ENCODE measurements at places on chromosomes 16 and 17.
A peak's percentile ranks its signal among the peaks of the same experiment; 100 is the strongest.

DNA sequence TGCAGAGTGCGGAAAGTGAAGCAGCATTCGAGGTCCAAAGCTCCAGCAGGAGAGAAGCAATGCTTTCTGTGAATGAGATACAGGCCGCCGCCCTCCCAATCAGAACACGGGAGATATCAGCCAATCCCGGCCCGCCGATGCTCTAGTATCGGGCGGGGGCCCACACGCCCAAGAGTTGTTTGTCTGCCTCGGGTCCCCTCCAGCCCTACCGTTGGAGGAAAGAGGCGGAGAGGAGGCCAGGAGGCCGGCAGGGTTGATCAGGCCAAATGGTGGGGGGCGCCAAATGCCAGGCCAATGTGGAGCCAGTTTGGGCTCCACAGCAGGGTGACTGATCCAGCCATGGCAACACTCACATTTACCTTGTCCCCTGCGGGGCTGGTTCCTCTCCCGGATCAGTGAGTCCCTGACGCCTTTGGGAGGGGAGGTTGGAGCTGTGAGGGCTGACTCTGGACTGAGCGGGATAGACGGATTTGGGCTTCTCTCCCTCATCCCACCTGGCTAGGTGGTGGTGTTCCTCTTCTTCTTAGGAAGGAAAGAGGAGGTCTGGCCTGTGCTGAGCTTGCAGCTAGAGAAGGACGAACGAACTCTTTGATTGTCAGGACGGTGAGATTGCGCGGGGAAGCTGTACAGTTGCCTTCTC lies 10.4 kb upstream of the CUEDC1 start:
- H3K27ac ChIP-seq: no peak overlapping the region
- no peak overlapping the region for H3K4me3 ChIP-seq
- H3K36me3 ChIP-seq: no peaks in the 10 kb centered on the region

DNA sequence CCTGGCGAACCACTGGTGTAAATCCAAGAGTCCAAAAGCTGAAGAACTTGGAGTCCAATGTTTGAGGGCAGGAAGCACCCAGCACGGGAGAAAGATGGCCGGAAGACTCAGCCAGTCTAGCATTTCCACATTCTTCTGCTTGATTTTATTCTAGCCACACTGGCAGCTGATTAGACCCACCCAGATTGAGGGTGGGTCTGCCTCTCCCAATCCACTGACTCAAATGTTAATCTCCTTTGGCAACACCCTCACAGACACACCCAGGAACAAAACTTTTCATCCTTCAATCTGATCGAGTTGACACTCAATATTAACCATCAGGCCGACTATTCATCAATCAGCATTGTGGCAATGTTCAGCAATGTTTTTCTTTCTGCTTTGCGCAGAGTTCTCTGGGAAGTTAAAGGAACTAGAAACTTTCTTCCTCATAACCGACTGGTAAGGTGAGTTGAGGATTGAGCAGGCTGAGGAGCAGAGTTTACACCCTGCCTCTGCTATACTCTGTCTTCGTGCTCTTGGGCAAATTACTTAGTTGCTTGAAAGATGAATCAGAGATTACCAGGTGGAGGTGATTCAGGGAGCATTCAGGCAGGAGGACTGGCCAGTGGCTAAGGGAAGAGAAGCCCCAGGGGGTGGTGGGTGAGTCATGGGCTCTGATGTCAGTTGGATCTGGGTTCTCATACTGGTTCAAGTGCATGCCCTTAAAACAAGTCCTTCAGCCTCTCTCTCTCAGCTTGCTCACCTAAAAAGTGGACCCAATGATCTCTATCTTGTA lies 28.2 kb upstream of the BRD7 start:
- H3K4me1 ChIP-seq: peaks cover 21% of the 10 kb centered on the region
- no peaks in the 10 kb centered on the region for H3K36me3 ChIP-seq
- no peak overlapping the region for H3K4me3 ChIP-seq

GRCh38 chr16:24091125-24091524 lies 165.0 kb upstream of the CACNG3 start:
- no peak overlapping the region for H3K27ac ChIP-seq
- H3K4me1 ChIP-seq: peaks cover 12% of the 10 kb centered on the region
- H3K4me3 ChIP-seq: no peak overlapping the region
- no peaks in the 10 kb centered on the region for H3K27me3 ChIP-seq

- no peak overlapping the region for H3K27ac ChIP-seq
- no peak overlapping the region for H3K4me3 ChIP-seq
- H3K27me3 ChIP-seq: no peaks in the 10 kb centered on the region
- no peak for DNase-seq
These were observed 6.8 kb downstream of the ZNF267 start for GRCh38 chr16:31880322-31880979.

GRCh38 chr17:39599004-39599664 lies 8.6 kb downstream of the NEUROD2 start:
- DNase-seq: peak; percentile 42
- peaks cover 100% of the 10 kb centered on the region for H3K27me3 ChIP-seq
- H3K36me3 ChIP-seq: no peaks in the 10 kb centered on the region
- H3K4me1 ChIP-seq: peaks cover 67% of the 10 kb centered on the region
- no peak overlapping the region for H3K27ac ChIP-seq

DNA sequence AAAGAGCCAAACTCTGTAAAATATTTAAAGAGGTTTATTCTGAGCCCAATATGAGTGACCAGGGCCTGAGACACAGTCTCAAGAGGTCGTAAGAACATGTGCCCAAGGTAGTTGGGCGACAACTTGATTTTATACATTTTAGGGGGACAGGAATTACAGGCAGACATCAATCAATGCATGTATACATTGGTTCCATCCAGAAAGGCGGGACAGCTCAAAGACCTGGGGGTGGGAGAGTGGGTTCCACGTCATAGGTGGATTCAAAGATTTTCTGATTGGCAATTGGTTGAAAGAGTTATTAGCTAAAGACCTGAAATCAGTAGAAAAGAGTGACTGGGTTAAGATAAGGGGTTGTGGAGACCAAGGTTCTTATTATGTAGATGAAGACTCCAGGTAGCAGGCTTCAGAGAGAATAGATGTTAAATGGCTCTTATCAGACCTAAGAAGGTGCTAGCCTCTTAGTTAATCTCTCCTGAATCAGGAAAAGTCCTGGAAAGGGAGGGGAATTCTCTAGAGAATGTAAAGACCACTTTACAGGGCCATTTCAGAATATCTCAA lies 32.4 kb downstream of the HSBP1 start:
- no peaks in the 10 kb centered on the region for H3K27me3 ChIP-seq
- peak overlapping the region; percentile 43 for H3K4me3 ChIP-seq
- DNase-seq: no peak
- H3K27ac ChIP-seq: peak overlapping the region; percentile 100
